ENCODE measurements at places on chromosomes 7 and 10.

- DNase-seq, result no peak
Measured at GRCh38 chr7:29340696-29341095, 146.1 kb downstream of the CHN2 start.

GRCh38 chr10:73131301-73131700, 21.0 kb downstream of the NUDT13 start:
- no peak for DNase-seq

- no peak for DNase-seq
Measured at GRCh38 chr7:40311307-40311706, 176.5 kb downstream of the SUGCT start.

GRCh38 chr7:69966766-69967591, 368.7 kb downstream of the AUTS2 start:
- no peak for DNase-seq

DNA sequence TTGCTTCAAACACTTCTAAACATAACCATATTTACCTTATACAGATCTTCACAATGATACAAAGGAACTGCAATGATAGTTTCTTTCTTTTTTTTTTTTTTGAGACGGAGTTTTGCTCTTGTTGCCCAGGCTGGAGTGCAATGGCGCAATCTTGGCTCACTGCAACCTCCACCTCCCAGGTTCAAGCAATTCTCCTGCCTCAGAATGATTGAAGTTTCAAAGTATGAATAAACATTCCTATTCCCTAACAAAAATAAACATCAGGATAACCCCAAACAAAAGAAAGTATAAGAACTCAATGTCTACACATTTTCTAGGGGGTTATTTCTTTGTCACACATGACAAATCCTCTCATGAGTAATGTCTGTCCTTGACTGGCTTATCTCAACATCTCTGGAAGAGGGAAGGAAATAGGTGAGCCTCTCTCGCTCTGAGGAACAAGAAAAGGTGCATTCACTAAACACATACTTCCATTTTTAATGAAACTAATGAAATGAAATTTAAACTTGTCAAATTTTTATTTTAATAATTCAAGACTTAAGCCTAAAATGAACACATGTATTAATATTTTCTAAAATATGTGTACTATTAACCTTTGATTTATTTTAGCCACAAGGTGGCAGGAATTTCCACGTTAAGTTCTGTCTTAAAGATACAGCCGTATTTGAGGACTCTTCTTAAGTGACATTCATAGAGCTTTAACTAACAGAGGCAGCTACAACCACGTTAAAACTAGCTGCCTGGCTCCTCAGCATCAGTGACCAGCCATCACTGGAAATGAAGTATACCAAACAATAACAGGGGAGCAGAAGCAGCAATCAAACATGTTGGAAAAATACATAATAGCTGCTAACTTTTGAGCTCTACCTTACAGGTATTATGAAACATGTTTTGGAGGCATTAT, 58.3 kb downstream of the MALSU1 start:
- no peak for DNase-seq
